ENCODE measurements at places on chromosomes 7 and 10.
A peak's percentile ranks its signal among the peaks of the same experiment; 100 is the strongest.

- DNase-seq, result no peak
These were observed 148.4 kb downstream of the GRID1 start for GRCh38 chr10:86218160-86218559.

DNA sequence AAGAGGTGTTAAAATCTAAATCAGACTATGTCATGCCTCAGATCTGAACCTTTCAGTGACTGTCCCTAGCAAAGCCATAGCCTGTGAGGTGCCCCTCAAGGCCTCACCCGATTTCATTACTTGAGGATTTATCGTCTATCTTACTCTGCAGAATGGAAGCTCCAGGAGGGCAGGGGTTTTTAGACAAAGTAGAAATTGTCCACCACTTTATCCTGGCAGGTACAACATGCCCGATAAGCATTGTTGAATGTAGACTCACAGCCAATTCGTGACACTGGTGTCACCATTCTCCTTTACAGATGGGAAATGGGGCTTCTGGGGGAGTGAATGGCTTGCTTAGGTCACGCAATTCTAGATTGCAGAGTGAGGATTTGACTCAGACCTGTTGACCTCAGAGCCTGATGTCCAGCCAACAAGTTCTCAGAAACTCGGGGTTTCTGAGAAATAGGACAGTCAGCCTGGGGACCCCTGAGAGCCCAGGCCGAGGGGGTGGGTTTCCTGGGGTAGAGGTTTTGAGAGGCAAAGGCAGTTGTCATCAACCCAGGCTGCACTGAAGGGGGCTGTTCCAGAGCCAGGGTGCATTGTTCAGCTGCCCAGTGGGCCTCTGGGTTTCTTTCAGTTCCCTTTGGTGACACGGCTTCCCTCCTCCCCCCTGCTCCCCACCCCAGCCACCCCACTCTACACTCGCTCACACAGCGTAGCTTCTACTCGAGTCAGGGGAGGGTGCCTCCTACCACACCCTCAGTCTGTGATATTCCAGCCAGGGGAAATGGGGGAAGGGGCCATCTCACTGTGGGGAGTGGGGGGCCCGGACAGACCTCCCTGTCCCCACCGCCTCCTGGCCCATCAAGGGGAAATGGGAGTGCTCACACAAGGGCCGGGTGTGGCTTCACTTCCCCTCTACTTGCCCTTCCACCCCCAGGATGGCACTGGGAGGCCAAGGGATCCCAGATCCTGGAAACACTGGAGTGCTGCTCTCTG lies 3.1 kb upstream of the IRF5 start:
- no peak for DNase-seq

DNA sequence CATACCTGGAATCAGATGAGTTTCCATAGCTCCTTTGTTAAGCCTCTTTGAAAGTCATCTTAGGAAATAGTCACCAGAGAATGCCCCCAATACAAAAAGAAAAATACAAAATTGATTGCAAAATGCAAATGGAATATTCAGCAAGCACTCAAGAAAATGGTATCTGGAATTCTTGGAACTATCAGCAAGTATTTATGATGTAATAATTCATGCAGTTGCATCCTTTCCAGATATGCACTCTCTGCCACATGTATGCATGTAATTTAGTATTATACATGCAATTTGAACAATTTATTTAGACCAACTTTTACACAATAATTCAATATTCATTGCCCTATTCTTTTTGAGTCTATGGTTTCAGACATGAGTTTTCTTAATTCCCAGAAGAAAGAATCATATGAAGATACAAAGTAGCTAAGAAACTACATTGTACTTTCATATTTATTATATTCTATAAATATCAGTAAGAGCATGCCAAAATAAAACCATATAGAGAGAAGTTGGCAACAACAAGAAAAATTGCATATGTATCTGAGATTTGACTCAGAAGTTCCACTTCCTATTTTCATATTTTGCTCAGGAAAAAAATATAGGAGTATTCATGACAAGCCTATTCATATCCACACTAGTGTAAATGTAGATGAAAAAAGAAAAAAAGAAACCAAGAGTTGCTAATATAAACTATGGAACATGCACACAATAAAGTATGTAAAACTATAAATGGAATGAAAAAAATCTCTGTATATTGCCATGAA lies 338.5 kb downstream of the SEMA3D start:
- no peak for DNase-seq

DNA sequence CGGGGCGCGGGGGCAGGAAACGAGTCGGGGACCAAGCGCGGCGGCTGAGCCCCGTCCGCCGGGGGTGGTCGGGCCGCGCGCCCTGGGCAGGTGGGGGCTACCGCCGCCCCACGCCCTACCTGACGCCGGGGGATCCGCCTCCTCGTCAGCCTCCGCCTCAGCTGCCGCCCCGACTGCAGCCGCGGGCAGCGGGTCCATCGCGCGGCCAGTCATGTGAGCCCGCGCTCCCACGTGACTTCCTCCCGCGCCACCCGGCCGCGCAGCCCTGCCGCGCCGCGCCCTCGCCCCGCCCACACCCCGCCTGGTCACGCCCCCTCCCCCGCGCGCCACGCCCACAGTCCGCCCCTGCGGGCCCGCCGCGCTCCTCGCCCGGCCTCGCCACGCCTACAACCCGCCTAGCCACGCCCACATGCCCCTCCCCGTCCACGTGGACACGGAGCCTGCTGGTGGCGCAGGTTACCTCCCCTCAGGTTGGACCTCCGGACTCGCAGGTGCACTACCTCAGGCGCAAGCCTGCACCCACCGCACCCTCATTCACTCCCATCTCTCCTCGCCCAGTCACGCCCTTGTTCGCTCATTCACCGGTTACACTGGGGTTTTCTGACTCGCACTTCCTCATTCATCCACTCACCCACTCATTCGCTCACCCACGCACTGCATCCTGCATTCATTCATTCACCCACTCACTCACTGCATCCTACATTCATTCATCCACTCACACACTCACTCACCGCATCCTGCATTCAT lies at the start of gene SNX8:
TSS of gene SNX8 (minus strand) at position 233 of the 747 bp plus-strand sequence. CDS start at position 213, 20 bp downstream.
- DNase-seq, result peak; percentile 99

DNA sequence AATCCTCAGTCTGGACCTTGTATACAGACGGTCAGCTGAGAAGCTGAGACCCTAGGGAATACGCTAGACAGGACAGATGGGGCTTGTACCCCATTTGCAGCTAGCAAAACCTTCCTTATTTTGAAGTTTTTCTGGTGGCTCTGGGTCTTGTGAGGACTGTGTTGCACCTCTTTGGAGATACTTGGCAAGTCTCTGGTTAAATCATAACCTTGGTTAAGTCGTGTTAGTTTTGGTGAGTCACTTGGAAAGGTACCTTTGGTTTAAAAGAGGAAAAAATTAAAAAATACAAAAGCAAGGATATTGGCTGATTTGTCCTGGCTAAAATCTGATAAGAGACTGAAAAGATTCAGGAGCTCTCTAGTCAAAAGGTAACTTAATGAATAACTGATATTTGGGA lies 140.6 kb downstream of the COBL start:
- no peak for DNase-seq

DNA sequence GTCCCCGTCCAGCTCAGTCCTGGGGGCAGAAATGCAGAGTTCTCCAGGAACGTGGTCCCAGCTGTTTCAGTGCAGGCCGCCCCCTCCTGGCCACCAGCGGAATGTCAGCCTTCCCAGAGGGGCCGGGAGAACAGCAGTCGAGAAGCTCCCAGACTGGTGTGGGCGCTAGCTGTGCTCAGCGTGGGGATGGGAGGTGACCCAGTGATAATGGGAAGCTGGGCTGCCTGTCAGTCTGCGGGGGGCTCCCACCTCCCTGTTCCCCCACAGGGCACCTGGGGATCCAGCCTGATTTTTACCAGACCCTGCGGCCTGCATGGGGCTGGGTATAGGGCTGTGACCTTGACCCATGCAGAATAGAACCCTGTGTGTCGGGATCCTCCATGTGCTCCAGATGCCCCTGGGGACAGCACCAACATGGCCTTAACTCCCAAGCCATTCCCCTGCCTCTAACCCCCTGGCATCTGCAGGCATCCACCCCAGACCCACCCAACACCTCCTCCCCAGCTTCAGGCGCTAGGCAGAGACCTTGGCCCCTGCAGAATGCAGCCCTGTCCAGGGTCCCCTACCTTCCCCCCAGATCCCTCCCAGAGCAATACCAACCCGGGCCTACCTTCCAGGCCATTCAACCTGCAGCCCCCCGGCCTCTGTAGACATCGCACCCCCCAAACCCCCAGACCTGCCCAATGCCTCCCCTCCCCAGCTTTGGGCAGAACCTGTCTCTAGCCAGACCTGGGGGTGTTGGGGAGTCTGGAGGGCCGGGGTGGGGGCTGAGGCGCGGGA lies 880 bp upstream of the ELN start:
- DNase-seq, result peak; percentile 72

Data from activated T-cell treated with anti-CD3 and anti-CD28 coated beads, Interleukin-2, amount 50 U/mL, for 1 hour (primary cell).